NCI-H1417 treated with DMSO at 0.1 percent for 48 hours (cell line): ENCODE measurements at places on chromosomes 1 and 21.

- DNase-seq = no peak
These were observed 67.8 kb downstream of the SIK1 start for GRCh38 chr21:43358940-43359822.

GRCh38 chr1:210400043-210400840 is 71.5 kb downstream of the HHAT start:
- DNase-seq = no peak

DNA sequence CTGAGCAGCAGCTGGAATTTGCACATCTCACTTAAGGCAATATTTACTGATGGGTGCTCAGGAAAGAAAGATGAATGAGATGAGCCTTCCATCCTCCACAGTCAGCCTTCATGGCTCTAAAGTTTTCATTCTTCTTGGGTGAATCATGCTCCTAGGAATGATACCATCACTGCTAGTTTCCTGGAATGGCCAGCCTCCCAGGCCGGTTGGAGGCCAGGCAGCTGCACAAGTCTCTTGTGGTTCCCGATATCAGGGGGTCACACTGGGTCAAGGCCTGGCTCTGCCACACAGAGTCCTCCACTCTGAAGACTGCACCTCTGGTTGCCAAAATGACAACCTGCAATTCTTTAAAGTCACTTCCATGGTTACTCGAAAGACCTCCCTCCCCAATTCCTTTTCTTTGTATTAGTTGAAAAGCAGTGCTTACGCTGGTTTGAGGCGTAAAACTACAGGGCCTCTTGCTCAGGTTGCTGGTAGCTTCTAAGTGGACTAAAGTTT is 46.2 kb upstream of the PALMD start:
- DNase-seq = no peak

DNA sequence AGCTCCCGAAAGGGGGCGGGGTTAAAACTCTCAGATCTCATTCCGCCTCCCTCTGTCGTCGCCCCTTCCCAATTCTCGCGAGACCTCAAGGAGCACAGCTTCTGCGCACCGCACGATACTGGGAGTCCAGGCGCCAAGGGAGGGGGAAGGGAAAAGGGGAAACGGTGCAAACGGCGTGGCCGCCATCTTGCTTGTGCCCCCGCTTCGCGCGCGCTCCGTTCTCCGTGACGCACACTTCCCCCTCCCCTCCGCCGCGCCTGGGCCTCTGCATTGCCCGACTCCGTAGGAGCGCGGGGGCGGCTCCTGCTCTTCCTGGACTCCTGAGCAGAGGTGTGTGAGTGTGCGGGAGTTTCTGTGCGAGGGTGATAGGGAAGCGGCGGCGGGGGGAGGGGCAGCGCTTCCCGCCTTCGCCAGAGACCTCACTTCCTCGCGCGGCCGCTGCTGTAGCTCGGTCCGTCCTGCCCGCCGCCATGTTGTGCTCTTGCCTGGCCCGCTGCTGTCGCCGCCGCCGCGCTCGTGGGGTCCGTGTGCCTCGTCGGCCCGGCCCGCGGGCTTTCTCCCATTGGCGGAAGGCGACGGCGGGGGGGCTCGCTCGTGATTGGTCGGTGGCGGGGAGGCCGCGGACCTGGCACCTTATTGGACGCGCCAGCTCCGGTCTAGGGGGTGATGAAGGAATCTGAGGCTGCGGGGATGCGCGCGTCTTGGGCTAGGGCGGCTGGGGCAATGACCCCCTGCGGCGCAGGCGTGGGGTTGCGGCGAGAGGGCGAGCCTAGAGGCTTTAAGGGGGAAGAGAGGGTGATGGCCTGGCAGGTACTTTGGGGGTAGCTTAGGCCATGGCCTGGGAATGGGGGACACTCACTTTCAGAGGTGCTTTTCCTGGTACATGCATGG is at the start of gene NFYC:
Gene NFYC (plus strand): TSS at position 167 of the 891 bp plus-strand sequence. CDS start 47,140 bp downstream, outside the sequence.
- DNase-seq = peak; percentile 90

DNA sequence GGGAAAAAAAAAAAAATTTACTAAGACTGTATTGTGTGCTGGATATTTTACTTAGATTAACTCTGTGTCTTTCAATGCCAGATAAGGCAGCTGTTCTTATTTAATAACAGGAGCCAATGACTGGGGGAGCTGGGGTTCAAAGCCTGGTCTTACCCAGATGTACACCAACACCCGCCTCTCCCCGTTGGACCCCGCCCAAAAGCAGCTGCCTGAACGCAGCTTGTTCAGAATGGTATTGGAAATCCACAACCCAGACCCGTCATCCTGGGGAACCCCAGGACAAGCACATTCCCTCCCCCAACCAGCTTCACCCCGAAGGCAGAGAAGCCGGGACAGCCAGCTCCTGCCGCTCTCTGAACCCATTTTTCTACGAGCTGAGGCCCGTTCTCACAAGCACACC is 113.6 kb upstream of the TMPRSS2 start:
- DNase-seq = no peak

- no peak for DNase-seq
These were observed 2.1 kb downstream of the BACH1 start for GRCh38 chr21:29300807-29301138.

GRCh38 chr21:46100020-46100419 is 2.1 kb downstream of the COL6A2 start:
- no peak for DNase-seq

GRCh38 chr1:9649769-9650168 is 1.8 kb upstream of the PIK3CD start:
- no peak for DNase-seq

- no peak for DNase-seq
These were observed 477.1 kb downstream of the LMO4 start for GRCh38 chr1:87805666-87806378.
